OCI-LY7 (cell line): ENCODE measurements at places on chromosomes 4 and X.

DNA sequence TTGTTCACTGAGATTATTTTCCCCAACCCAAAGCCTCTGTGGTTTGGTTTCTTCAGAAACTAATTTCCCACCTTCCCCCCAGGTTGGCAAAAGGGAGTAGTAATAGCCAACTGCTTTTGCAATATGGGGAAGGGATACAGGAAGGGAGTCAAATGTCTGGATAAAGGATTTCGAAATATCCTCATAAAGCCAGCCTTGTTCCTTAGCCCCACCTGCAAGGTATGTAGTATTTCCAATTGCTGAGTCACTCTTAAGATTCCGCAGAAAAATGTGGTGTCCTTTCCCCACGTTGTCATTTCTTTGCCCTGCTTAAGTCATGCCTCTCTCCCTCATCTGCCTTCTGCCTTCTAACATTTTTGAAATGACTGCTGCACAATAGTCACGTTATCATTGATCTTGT lies 138.8 kb upstream of the DCAF8L1 start:
- no peak for DNase-seq

GRCh38 chr4:8568068-8568668 lies 12.0 kb upstream of the GPR78 start:
- DNase-seq = no peak

DNA sequence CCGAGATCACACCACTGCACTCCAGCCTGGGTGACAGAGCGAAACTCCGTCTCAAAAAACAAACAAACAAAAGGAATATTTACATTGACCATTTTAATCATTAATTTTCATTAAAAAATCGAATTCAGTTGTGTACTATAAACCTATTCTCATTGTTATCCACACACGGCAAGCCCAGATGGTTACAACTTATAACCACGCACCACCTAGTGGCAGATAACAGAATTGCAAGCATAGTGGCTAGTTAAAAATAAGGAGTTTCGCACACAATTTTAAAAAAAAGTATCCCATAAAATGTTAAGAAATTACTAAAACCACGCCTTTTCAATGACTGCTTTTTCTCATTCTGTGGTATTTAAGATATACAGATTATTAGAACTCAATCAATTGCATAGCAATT lies 25.4 kb downstream of the MBNL3 start:
- DNase-seq = no peak

DNA sequence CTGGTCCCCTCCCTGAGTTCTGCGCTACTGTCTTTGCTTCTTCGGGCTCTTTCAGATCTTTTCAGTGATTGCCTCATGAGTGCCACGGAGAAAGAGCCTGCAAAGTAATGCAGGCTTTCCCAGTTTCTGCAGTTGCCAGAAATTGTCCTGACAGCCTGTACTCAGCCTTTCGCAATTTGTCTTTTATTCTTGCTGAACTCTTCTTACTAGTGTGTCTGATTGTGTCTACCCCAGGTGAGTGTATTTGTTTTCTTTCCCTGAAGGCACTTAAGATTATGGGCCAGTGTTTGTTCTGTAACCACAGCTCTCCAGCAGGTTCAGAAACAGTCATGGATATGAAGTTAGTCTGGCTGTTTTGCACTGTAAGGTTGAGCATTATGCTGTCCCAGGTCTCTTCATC lies 47.1 kb downstream of the FAM193A start:
- no peak for DNase-seq

GRCh38 chr4:106092361-106093040 lies 197.2 kb downstream of the NPNT start:
- no peak for DNase-seq

- no peak for DNase-seq
Measured at GRCh38 chr4:155140889-155141288, 67.5 kb upstream of the NPY2R start.

DNA sequence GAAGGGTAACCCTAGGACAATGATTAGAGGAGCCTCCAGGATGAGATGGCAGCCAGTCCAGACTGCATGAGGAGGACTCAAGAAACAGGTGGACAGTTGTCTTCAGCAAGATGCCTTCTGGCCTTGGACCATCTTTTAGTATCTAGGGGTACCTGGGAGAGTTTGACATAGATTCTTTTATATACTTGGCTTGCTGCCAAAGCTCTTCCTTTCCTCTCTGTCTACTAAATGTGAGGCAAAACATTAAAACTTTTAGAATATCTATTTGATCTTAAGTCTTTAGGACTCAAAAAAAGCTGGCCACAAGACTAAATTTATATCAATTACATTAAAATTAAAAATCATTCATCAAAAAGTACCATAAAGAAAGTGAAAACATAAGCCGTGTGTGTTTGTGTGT lies 18.6 kb upstream of the NKX3-2 start:
- no peak for DNase-seq

DNA sequence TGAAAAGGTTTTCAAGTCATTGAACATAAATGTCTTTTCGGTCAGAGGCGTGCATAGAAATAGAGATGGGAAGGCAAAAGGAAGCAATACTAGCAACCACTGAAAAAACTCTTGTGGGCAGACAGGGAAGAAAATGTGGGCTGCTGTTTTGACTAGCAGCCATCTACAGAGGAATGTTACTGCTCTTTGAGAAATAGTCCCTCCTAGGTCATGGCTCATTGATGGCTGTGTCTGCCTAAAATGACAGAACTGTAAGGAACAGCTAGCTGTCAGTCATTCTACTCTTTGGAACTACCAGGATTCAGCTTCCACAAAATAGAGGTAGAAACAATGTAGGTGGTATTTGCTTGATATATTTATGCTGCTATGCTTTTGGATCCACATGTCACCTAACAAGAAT lies 26.9 kb upstream of the TMPRSS11B start:
- DNase-seq = no peak

DNA sequence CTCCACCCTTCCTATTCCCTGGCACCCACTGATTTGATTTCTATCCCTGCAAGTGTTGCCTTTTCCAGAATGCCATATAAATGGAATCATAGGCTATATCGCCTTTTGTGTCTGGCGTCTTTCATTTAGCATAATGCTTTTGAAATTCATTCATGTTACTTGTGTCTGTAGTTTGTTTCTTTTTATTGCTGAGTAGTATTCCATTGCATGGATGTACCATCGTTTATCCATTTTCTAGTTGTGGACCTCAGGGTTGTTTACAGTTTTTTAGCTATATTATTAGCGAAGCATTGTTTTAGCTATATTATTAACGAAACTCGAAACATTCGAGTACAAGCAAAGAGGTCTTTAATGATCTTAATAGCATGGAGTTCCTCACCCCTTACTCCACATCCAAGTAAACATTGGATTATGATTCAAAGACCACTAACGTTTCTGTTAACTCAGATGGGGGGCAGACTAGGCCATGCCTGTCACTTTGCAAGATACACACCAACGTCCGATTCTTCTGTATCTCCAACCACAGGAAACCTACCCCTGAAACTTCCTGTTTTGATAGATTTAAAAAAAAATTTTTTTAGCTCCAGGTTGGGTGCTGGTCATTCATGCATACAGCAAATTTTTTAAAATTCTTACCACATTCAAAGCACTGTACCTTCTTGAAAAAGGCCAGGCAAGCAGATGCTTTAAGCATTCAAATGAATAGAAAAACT lies 1.1 kb downstream of the DCK start:
- peak; percentile 89 for DNase-seq

GRCh38 chr4:23327120-23327519 lies 562.7 kb downstream of the PPARGC1A start:
- DNase-seq = no peak

DNA sequence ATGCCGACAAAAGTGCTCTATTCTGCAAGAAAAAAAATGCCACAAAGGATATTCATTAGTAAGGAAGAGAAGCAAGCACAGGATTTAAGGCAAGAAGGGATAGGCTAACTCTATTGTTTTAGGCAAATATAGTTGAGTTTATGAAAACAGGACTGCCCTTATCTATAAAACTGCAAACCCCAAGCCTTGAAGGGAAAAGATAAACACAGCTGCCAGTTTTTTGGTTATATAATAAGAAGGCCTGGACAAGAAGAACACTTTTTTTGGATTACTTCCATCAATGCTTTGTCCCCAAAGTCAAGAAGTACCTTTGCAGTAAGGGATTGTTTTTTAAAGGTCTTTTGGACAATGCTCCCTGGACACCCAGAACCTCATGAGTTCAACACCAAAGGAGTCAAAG lies 45.4 kb upstream of the WWC2 start:
- DNase-seq = no peak

DNA sequence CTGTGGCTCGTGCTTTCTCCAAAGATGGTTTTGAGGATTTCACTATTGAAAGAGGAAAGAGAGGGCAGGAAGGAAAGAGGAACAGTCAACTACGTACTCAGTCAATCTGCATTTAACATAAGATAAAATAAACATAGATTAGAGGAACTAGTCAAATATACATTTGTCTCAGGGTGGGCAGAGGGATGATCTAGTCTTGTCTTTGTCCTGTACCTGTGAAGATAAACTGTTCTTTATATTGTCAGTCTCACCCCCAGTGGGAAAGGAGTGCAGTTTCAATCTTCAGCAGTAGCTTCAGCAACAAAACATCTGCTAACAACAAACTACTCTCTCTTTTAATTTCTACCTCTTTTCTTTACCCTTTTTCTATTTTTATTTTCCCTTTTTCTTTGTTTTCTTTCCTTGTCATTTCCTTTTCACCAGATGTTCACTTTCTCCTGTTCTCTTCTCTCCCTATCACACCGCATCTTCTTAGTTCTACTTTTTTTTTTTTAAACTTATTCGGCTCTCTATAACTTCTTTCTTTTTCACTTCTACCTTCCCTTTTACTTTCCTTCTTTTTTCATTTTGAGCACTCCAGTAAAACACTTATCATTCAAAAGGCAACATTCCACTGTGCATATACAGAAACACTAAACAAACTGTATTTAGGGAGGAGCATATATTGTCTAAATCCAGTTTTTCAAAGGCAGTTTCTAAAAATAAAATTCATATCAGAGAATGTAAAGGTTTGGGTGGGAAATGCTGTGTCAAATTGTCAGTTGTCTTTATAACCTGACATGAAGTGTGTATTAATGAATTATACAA lies 51.4 kb upstream of the GUCY1A1 start:
- no peak for DNase-seq

DNA sequence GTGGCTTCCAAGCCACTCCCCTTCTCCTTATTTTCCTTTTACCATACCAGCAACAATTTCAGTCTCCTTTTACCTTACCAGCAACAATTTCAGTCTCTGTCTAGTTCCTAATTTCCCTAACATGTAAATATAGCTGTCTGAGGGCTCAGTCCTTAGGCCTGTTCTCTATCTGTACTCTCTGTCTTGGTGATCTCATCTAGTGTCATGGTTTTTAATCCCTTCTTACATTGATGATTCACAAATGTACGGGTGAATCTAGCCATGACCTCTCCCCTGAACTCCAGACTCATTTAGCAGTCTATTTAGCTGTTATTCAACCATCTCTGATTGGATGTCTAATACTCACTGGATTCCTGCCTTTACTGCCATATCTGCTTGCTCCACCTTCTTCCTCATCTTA lies 7.2 kb downstream of the IL15 start:
- DNase-seq = no peak

DNA sequence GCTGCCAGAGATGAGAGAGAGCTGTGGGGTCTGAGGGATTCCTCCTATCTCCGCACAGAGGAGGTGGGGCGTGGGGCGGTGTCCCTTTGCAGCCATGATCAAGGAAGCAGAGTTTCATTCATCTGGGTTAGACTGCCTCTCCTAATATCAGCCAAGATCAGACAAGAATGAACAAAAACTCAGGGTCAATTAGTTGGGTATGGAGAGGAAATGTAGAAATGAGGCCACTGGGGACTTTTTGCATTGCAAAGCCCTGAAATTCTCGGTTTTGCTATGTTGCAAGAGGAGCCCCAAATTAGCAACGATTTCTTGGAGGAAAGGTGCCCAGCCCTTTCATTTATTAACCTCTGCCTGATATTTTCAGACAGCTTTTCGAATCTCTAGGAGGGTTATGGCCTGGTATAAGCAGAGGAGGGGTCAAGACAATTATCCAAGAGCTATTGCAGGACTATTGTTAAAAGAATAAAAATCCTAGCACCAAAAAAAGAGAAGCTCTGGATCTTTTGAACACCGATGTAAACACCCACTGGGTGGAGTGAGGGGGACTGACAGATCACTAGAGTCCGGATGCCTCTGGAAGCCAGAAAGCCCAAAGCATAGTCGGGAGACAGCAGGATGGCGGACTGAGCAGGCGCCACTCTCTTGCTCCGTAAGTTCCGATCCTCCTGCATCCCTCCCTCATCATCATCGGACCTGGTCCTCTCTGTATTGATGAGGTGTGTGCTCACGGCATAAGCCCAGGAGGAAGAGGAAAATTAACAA lies 34.4 kb upstream of the ACSL1 start:
- DNase-seq = no peak

GRCh38 chr4:18536428-18536827 lies 514.9 kb upstream of the LCORL start:
- no peak for DNase-seq

- DNase-seq = no peak
Measured at GRCh38 chrX:106734827-106735226, 8.3 kb downstream of the RNF128 start.

GRCh38 chr4:167282171-167282864 lies 48.0 kb upstream of the SPOCK3 start:
- DNase-seq = no peak

DNA sequence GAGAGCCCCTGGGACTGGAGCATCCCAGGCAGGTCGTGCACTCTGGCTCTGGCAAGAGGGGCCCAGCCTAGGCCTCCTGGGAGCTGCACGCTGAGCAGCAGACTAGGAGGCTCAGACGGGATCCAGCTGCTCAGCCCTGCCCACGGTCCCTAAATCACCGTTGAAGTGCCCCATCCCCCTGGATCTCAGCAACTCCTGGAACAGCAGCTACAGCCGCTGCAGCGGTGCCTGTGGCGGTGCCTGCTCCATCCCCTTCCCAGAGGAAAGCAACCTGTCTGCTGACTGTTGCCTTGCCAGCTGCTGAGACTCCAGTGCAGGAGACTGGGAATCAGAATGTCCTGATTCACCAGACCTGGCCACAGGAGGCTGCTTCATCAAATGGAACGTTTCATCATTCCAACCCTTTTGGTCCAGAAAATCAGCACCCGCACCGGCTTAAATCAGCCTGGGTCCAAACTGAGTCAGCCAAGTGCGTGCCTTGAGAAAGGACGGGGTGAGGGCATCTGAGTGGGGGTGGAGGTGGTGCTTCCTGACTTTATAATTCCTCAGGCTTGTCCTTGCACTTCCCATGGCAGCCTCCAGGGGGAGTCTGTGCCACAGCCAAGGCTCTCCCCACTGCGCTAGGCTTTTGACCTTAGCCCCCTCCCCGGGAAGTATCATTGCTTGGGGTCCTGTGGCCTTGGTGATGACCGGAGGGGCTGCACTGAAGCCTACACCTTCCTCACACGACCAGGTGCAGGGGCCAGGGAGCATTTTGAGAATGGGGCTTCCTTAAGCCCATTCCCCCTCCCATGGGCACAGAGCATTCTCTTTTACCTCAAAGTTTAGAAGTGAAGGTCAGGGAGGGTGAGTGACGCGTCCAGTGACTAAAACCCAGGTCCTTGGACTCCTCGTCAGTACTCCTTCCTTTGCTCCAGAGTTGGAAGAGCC lies 6.5 kb downstream of the ZNF185 start:
- DNase-seq = peak; percentile 36

- DNase-seq = no peak
Measured at GRCh38 chr4:136741468-136741867, 790.8 kb downstream of the PCDH18 start.

- no peak for DNase-seq
Measured at GRCh38 chr4:147863111-147863747, 131.3 kb downstream of the ARHGAP10 start.

GRCh38 chr4:150231107-150231770 lies 153.0 kb downstream of the DCLK2 start:
- no peak for DNase-seq

- DNase-seq = no peak
Measured at GRCh38 chrX:23046443-23046842, 46.7 kb downstream of the DDX53 start.

- DNase-seq = no peak
Measured at GRCh38 chrX:133323431-133323830, 91.9 kb downstream of the GPC4 start.

GRCh38 chrX:20313899-20314298 lies 47.2 kb upstream of the RPS6KA3 start:
- peak; percentile 44 for DNase-seq
